Stimulated activated CD8-positive, alpha-beta memory T cell treated with anti-CD3 and anti-CD28 coated beads, Interleukin-7, amount 100 ng/mL, for 48 hours (primary cell): ENCODE measurements at places on chromosomes 6 and 20.

DNA sequence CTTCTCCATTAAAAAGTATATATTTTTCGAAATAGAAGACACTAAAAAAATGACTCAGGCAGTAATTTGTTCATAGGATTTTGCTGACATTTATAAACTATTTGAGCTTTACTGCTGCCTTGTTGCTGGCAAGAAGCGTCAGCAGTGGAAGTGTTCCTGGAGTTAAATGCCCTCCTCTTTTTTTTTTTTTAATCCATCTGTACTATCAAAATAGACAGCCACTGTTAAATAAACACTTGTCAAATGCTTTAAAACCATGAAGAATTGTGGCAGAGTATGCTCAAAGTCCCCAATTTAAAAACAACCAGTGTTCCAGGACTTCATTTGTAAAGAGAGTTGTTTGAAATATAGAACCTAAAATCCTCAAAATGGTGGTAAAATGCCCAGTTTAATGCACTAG is 253.8 kb downstream of the NKAIN2 start:
- DNase-seq = no peak

DNA sequence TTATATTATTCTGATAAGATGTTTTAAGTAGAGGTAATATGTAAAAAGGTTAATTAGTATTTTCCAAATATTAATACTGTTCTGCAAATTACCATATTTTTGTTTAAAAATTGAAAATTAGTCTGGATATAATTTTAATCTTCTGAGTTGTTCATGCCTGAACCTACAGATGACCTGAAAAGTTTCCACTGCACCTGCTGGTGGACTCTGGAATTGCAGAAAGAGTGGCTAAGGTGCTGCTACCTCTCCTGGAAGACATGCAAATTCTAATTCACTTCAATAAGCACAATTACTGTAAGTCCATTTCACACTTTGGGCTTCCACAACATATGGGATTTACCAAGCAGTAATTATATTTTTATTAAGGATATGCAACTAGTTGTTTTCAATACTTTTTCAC is 77.7 kb upstream of the OLIG3 start:
- no peak for DNase-seq

DNA sequence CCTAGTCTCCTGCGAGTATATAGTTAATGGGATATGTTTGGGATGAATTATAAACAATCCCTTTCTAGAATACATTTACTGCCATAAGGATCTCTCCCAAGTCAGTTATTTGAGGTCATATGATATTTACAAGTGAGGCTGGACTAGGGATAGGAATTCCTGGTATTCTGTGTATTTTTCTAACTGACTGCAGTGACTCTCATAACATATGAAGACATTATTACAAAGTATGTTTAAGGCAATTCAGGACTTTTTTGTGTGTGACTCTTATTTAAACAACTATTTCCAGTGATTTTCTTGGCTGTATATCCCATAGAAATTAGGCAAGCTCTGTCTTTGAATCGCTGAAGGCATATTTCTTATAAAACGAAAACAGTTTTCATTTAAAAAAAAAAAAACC is 18.4 kb upstream of the TNFAIP3 start:
- no peak for DNase-seq

DNA sequence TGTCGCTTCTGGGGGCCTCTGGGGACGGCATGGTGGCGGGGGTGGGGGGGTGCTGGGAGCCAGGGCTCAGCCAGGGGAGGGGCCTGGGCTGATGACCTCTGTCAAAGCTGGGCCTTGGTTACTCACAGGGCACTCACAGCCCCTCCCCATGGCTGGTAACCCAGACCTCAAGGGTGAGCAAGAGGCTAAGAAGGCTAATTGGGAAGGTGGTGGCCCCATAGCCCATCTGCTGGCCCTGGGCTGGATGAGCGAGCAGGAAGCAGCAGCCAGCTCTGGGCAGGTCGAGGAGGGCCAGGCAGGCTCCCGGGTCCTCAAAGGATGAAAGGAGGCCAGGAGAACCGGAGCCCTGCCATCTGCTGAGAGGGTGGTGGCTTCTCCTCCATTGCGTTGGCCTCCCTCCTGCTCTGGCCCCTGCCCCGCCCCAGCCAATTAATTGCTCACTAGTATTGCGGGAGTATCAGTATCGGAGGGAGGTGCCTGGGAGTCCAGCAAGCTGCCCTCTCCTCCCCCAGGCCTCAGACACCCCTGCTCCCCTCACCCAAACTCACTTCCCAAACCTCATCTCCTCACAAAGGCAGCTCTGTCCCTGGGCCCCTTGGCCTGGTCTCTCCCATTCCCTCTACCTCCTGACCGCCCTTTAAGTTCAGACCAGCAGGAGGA is 1.0 kb upstream of the CDSN start:
- DNase-seq = no peak

DNA sequence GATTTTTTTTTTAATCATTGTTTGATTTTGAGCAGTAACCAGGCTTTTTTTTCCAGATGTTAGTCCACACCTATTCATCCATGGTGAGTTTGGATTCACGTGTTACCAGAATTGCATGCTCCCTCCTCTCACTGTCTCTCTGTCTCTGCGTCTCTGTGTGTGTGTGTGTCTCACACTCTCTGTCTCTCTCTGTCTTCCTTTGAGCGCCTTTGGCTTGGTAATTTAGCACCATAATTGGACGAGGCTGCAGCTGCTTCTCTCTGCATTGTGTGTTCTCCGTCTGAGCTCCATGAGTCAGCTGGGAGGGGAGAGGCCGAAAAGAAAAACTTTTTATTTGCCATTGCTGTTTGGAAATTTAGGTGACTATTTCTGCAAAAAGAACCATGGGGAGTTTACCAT is 3.4 kb downstream of the TFAP2B start:
- no peak for DNase-seq

- DNase-seq = no peak
These were observed 142.3 kb downstream of the ATXN1 start for GRCh38 chr6:16618962-16619361.

DNA sequence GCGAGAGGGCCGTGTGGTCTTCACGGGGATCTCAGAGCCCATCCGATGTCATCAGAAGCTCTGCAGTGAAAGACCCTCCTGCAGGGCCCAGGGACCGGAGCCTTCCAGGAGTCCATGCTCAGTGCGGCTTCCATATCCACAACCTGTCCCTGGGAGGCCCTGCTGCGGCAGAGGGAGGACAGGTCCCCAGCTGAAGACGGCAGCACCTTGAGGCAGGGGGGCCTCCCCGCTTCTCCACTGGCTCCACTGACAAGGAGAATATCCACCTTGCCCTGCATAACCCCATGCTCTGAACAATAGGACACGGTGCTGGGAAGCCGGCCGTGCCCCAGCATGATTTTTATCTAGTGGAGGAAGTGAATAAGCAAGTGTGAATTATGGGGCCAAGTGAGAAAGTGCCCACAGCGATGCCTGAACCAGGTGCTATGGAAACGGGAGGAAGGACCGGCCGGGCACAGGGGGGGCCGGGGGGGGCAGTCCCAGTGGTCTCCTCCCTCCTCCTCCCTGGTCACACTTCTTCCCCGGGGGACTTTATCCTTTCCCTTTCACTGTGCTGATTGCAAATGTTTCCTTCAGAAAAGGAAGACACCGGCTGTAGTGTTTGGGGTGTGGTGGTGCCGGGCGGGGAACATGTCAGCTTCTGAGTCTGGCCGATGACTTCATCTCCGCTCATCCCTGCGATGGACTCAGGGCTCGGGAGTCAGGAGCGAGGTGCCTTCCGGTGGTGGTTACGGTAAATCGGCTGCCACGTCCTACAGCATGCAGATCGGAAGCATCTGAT is 225.1 kb downstream of the ERMARD start:
- no peak for DNase-seq

DNA sequence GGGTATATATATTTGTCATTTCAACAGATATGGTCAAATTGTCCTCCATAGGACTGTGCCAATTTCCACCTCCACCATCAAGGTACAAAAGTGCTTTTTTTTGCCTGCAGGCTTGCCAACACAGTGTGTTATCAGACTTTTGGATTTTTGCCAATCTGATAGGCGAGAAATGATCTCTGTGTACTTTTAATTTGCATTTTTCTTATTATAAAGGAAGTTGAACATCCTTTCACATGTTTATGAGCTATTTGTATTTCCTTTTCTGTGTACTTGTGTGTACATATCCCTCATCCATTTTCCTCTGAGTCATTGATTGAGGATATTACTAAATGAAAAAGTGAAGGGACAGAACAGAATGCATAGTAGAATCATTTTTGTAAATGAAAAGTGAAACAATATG is 39.0 kb upstream of the PTPN1 start:
- DNase-seq = no peak

- DNase-seq = no peak
These were observed 120.1 kb upstream of the PHACTR3 start for GRCh38 chr20:59484228-59484627.

DNA sequence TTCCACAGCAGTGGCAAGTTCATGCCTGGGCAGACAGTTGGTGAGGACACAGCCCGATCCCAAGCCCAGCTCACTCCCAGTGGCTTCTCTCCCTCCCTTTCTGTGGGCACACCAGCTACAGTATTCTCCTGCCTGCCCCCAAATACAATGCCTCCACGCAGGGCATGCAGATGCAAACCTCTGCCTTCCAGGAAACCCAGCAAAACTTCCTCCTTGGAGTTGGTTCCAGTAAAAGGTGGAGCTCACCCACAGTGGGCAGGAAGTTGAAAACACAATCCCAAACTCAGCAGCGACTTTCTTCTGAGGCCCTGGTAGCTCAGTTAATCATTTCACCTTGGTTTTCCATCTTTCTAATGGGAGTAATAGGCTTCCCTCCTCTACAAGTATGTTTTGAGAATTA is 93.7 kb downstream of the LY86 start:
- no peak for DNase-seq

- no peak for DNase-seq
These were observed 604 bp upstream of the RAB5IF start for GRCh38 chr20:36604952-36605398.

DNA sequence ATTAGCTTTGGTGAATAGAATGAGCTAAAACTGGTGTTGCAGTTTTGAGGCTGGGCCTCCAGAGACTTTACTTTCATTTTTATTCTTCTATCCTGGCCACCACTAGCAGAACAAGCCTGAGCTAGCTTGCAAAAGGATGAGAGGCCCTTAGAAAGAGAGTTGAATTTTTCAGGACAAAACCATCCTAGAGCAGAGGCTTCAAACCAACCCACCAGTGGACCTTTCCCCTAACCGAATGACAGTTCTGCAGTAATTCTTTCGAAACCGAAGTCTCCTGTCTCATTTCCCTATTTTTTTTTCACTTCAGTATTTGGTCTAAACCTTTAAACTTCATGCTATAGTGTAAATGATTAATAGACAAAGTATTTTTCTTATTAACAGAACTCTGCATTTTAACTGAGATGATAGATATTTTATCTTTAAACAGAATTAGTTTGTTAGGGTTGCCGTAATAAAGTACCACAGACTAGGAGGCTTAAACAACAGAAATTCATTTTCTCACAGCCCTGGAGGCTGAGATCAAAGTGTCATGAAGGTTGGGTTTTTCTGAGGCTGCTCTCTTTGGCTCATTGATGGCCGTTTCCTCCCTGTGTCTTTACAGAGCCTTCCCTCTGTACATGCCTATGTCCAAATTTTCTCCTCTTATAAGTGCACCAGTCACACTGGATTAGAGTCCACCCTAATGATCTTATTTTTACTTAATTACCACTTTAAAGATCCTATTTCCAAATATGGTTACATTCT is 80.6 kb upstream of the PAK5 start:
- no peak for DNase-seq

- DNase-seq = no peak
These were observed 422 bp downstream of the NCR3 start for GRCh38 chr6:31592396-31592771.

- DNase-seq = no peak
These were observed 16.9 kb downstream of the SYTL3 start for GRCh38 chr6:158666628-158667359.

DNA sequence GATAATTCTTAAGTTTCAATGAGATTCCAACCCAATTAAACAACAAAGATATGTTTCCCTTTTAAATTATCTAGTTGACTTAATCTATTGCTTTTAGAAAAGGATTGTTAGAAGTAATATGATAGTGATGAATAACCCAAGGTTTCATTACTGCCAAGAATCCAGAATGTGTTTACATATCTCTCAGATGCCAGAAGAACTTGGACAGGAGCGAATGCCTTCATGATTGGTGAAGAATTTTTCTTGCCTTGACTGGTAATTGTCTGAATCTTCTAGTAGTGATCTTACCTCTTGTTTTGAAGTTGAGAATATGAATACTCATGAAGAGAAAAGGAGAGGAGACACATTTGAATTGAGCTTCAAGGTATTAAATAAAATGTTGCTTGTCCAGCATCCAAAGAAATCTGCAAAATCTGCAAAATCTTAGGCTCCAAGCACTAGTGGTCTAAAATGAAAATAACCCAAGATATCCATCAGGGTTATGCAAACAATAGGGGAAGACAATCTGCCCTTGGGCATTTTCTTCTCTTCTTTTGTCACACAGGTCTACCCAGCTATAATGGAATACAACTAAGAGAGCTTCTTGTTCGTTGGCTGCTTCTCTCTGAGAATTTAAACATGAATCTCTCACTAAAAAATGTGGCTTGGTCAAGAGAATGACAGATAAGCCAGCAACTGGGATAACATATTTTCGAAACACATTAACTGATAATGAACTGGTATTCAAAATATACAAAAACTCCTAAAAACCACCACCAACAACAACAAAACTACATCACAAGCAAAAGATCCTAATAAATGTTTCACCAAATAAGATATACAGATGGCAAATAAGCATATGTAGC is 928.9 kb downstream of the EYS start:
- no peak for DNase-seq

- DNase-seq = no peak
These were observed 530 bp downstream of the GOPC start for GRCh38 chr6:117601811-117602150.

GRCh38 chr6:166056637-166057036 is 111.0 kb downstream of the TBXT start:
- DNase-seq = no peak

GRCh38 chr6:137873273-137873762 is 6.3 kb downstream of the TNFAIP3 start:
- peak; percentile 89 for DNase-seq

DNA sequence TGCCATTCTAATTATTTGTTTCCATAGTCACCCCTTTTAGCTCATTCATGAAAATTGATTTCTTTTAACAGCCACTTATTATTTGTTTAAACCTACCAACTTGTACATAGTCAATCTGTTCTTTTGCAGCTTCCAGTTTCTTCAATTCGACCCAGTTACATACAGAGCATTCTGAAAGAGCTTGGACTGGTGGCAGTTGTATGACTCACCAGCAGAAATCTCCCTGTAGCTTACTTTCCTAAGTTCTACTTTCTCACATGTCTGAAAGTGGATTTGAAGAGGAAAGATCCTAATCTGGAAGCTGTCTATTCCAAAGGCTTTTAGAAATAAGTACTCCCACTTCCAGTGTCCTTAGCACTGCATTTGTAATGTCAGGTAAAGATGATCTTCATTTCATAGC is 447.9 kb downstream of the HTR1B start:
- DNase-seq = no peak

- no peak for DNase-seq
These were observed 142.9 kb downstream of the ADGRB3 start for GRCh38 chr6:68777956-68778355.
